ENCODE measurements at places on chromosomes 2 and 18.

DNA sequence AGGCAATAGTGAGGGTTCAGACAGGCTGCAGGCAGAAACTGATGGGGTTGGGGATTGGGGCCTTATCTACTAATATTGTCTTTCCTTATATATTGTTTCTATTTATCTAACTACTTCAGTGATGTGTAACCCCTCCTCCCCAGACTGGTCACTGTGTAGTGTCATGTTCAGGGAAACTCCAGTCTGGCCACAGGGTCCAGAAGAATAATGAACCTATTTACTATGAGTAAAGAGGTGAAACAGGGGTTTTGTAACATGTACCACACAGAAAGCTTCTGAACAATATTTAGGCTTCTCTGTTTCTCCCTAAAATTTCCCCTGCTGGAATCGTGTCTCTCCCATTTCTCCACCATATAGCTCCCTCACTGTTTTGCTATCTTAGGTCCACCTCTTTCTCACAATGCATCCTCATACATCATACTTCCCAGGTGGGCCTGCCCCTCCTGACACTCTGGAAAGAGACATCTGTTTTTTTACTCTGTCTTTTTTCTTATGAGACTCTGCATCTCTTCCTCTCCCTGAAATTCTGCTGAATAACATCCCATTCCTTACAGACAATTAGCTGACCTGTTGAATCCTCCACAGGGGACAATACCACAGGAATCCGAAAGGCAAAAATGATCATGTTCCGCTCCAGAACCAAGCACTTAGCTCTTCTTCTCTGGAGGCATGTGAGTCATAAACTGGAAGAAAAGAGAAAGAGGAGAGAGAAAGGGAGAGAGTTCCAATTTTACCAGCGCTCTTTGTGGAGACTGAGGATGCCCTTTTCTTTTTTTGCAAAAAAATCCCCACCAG, 154.8 kb downstream of the ZEB2 start:
- DNase-seq, result peak; percentile 91

DNA sequence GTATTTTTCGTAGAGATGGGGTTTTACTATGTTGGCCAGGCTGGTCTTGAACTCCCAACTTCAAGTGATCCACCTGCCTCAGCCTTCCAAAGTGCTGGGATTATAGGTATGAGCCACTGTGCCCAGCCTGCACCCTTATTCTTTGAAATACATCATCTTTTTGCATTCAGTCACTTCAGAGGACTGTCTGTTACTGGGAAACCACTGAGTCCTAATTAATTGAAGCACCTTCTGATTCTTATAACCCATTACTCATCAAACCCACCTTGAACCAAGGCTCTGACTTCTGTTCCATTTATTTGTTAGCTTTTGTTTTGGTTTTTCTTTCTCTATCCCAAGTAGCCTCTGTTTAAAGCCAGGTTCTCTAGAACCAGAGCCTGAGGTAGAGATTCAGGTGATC, 49.6 kb downstream of the CPO start:
- DNase-seq, result no peak

GRCh38 chr2:95037384-95037839, 11.9 kb downstream of the MAL start:
- no peak for DNase-seq

DNA sequence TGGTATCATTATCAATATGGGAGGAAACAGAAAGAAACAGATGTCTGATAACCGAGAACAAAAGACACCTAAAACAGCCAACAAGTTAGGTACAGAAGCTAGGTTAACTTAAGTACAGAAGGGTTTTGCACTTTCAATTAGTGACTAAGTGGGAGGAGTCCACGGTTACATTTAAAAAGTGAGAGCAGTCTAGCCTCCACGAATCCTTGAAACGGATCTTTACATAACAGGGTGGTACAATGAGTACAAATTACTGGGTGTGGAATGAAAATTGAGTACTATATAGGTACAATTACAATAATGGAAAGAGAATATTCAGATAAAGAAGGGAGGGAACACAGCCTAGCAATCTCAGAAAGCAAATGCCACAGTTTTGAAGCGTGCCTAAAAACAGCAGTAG, 76.6 kb downstream of the TLK1 start:
- DNase-seq, result no peak

- peak; percentile 67 for DNase-seq
Observed at GRCh38 chr18:25443776-25444175, 91.8 kb upstream of the ZNF521 start.

DNA sequence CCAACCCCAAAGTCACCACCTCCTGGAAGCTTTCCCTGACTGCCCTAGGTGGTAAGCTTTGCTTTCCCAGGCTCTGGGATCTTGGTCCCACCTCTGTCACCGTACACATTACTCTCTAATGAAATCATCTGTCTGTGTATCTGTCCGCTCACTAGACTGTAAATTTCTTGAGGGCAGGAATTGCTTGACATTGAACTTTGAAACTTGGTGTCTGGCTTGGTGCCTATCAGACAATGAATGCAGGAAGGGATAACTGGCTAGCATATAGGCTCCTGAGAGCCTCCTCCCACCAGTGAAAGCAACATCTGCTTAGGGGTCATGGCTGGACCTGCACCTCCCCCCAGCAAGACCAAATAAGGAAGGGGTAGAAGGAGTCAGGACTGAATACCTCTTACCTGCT, 155.7 kb downstream of the TNS1 start:
- DNase-seq, result no peak

- peak; percentile 20 for DNase-seq
Observed at GRCh38 chr2:161400076-161400475, 16.0 kb upstream of the TBR1 start.

GRCh38 chr2:69704446-69704845, 37.5 kb upstream of the ANXA4 start:
- no peak for DNase-seq

DNA sequence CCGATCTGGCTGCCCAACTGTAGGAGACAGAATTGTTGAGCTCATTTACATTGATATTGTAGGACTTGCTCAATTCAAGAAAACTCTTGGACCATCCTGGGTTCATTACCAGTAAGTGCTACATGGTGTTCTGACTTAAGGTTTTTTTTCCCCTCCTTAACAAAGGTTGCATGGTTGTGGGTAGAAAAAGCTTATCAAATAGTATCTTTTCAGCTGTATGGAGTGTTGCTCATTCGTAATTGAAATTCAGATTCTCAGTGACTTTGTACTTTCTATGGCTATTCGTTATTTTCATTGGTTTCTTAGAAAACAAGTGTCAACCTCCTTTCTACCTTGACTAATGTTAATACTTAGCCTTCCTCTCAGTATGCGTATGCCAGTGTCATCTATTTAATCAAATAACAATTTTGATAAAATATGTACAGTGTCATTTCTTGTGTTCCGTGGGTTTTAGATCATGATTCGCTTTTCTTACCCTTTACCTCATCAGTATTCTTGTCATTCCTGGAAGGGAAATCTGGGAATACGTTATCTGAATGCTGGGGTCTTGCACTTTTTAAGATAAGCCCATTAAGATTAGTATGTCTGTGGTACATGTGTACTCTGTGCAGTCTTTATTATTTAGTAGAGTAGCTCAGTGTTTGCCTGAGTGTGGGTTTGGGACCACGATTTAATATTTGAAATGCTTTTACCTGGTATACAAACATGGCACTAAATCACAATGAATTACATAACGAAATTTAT, 91.3 kb downstream of the MGAT5 start:
- DNase-seq, result no peak

GRCh38 chr2:29462293-29462692, 347.1 kb downstream of the CLIP4 start:
- peak; percentile 82 for DNase-seq

- peak; percentile 27 for DNase-seq
Observed at GRCh38 chr2:164655336-164655735, 34.1 kb upstream of the GRB14 start.

DNA sequence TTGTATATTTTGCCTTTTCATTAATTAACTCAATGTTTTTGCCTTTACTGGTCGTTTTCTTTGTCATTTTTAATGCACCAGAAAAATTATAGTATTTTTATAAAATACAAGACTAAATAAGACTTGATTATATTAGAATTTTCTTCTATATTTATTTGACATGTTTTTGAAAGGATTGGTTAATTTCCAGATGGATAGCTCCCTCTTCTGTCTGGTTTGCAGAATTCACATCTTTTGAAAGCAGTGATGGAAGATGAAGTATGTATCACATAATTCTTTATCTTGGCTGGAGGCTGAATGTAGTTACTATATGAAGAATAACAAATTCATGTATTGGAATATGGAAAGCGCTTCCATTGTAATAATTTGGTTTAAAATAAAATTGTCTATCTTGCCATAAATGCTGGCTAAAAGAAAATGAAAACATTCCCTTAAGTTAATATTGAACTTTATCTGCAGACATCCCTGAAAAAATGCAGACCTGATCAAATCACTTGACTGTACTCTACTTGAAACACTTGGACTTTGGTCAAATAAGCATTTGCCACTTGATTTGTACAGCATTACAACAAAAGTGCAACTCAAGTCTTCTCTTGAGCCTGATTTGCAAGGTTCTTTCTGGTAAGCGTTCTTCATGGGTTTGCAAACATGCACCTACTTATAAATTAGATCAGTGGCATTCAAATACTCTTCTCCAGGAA, 86.3 kb upstream of the EFEMP1 start:
- peak; percentile 70 for DNase-seq

DNA sequence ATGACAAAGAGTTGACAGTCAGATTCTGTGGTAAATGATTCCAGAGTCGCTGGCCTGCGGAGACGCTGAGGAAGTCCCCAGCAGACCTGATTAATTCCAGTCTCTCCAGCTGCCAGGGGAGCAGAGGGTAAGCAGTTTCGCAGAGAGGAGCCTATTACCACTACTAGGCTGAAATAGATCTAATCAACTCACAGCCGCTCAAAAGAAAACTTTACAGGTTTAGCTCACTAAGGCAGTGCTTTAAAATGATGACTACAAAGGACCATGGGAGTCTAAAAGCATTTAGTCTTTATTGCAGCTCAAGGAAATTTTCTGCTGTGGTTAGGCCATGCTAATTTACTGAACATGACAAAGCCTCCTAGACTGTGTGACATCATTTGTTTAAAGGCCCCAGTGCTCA, 445.6 kb upstream of the POU3F3 start:
- peak; percentile 5 for DNase-seq

- no peak for DNase-seq
Observed at GRCh38 chr18:70228536-70228935, 23.0 kb upstream of the RTTN start.

DNA sequence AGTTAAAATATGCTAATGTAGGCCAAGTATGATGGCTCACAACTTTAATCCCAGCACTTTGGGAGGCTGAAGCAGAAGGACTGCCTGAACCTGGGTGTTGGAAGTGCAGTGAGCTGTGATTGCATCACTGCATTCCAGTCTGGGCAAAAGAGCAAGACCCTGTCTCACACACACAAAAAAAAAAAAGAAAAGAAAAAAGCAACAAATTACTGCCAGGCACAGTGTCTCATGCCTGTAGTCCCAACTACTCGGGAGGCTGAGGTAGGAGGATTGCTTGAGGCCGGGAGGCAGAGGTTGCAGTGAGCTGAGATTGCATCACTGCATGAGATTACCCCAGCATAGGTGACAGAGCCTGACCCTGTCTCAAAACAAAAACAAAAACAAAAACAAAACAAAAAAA, 110.6 kb downstream of the PRELID3A start:
- DNase-seq, result peak; percentile 71

DNA sequence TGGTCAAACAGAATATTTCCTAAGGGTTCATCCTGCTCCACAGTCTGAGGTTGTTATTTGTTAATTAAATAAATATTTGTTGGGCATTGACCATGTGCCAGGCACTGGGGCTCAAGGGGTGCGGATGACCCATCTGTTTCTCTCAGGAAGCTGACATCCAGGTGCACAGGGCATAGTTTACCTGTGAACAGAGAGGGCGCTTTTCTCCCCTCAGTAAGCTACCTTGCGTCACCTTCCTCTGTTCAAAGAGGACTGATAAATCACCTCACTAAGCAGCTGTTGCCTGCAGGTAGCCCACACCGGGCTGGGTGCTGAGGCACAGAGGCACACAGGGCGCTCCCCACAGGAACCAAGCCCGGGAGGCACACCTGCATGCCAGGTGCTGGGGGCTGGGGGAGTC, 41.6 kb downstream of the SH3RF3 start:
- DNase-seq, result no peak

GRCh38 chr2:151638191-151638933, 95.9 kb downstream of the NEB start:
- DNase-seq, result no peak

- no peak for DNase-seq
Observed at GRCh38 chr2:241853651-241854341, 4.9 kb downstream of the PDCD1 start.

GRCh38 chr2:46679761-46680160, 200.4 kb downstream of the TMEM247 start:
- DNase-seq, result peak; percentile 87

GRCh38 chr2:23498943-23499342, 114.0 kb downstream of the KLHL29 start:
- DNase-seq, result peak; percentile 40

GRCh38 chr18:49529596-49529995, 32.3 kb upstream of the LIPG start:
- DNase-seq, result no peak

GRCh38 chr2:190267302-190267701, 52.3 kb downstream of the HIBCH start:
- peak; percentile 75 for DNase-seq

DNA sequence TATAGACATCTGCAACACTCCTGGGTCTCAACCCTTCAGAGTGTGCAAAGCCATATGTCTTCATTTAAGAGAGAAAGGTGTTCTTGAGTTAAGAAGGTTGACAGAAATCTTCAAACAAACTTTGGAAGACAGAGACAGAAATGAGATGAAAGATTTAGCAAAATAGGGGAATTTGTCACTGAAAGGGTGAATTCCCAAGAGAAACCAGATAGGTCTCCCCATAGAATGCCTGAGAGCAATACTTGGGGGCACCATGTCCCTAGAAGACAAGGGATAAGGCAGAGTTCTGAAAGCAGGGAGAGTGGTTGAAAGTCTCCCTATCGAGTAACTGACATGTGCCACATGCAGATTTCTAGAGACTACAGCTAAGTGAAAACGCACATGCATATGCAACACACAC, 50.0 kb downstream of the AP1S3 start:
- DNase-seq, result no peak

DNA sequence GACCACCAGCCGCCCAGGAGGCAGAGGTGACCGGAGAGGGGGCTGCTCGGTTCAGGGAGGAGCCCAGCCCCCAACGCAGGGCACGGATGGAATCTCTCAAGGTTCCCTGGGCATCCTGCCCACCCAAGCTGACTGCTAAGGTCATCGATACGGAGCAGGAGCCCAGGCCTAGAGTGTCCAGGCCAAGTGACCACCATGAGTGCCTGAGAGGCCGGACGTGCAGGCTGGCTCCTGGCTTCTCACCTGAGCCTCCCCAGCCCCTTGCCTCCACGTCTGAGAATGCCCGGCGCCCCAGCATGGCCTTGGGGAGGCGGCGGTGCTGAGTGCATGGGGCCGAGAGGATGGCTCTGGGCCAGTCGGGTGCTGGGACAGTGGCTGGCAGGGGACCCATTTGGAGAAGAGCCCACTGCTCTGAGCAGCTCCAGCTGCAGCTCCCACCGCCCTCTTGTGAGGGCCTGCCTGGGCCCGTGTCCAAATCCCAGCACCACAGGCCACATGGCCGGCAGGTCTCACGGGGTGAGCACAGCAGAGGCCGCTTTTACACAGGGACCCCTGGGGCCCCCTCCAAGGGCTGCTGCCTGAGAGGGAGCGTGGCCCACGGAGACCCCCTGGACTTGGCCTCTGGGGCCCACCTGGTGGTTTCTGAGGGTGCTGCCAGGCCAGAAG, 102.8 kb upstream of the CTDP1 start:
- DNase-seq, result peak; percentile 57

- no peak for DNase-seq
Observed at GRCh38 chr2:11729362-11730212, 16.8 kb upstream of the LPIN1 start.
